Mesenchymal stem cell (in vitro differentiated cells and primary cell): ENCODE measurements at places on chromosomes 16 and 17.

GRCh38 chr17:74276051-74276476, 2.0 kb downstream of the DNAI2 start:
- no peak overlapping the region for H3K4me3 ChIP-seq
- H3K27ac ChIP-seq = no peak overlapping the region
- H3K36me3 ChIP-seq = no peaks in the 10 kb centered on the region
- no peak for DNase-seq
- H3K27me3 ChIP-seq = peaks cover 40% of the 10 kb centered on the region
- H3K4me1 ChIP-seq = peaks cover 2% of the 10 kb centered on the region

DNA sequence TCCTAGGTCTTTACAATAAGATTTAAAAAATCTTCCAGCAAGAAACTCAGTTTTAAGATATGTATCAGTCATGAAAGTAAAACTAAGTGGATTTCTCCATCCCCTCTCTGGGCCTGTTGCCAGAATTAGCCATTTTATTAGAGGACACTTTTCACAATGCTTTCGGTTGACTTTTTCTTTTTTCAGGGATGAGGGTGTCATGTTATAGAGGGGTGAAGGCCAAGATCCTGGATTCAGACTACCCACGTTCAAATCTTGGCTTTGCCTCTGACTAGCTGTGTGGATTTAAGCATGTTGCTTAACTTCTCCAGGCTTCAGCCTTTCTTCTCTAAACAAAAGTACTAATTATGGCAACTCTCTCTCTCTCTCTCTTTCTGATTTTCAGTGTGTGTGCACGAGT, 111.7 kb upstream of the COX10 start:
- H3K4me3 ChIP-seq = peak overlapping the region; percentile 35
- H3K36me3 ChIP-seq = no peaks in the 10 kb centered on the region
- H3K27ac ChIP-seq = no peak overlapping the region
- H3K4me1 ChIP-seq = no peaks in the 10 kb centered on the region
- peak; percentile 66 for DNase-seq

DNA sequence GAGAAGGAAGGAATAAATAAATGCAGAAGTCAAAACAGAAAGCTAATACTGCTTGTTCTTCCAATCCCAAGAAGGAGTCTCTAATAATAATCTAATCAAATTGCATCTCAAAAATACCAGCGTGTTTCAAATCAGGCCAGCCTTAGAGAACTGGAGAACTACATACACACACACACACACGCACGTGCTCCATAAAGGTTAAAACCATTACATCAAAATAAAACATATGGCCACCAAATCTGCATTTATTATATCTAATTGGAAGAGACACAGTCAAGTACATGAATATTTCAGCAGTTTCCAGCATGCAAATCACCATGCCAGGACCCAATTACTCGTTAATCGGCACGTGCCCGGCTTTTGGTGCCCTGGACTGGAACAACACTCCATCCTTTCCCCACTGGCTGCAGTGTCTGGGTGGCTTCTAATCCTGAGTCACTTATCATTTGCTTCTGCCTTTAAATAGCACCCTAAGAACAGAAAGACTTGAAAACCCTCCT, 20.4 kb upstream of the KDM8 start:
- DNase-seq = no peak
- no peaks in the 10 kb centered on the region for H3K27me3 ChIP-seq
- peaks cover 1% of the 10 kb centered on the region for H3K4me1 ChIP-seq

GRCh38 chr17:78895322-78895721, 7.7 kb downstream of the CEP295NL start:
- H3K4me3 ChIP-seq = no peak overlapping the region
- peaks cover 26% of the 10 kb centered on the region for H3K4me1 ChIP-seq
- H3K27me3 ChIP-seq = no peaks in the 10 kb centered on the region
- H3K27ac ChIP-seq = no peak overlapping the region
- no peak for DNase-seq
